ENCODE measurements at places on chromosomes 5 and 9.

- no peak for DNase-seq
These were observed 121.7 kb downstream of the NREP start for GRCh38 chr5:111635151-111635902.

DNA sequence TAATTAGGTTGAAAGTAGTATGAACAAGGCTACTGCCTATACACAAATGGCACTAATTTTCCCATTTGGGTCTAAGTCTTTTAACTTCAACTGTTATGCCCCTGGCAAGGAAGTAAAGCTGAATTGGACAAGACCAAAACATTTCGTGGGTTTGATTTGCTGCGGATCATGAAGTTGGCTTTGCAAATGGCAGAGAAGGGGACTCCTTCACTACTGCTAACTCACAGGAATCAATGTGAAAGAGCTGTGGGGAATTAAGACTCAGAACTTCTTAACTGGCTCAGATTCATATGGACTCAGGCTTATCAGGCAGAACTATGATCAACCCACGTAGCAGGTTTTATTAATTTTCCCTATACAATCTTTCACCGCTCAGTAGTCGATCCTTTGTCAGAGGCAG lies 73.8 kb upstream of the IFNE start:
- no peak for DNase-seq

- no peak for DNase-seq
These were observed 244.9 kb upstream of the KLF4 start for GRCh38 chr9:107734256-107735013.

- no peak for DNase-seq
These were observed 12.8 kb upstream of the FBXL7 start for GRCh38 chr5:15487228-15487627.

DNA sequence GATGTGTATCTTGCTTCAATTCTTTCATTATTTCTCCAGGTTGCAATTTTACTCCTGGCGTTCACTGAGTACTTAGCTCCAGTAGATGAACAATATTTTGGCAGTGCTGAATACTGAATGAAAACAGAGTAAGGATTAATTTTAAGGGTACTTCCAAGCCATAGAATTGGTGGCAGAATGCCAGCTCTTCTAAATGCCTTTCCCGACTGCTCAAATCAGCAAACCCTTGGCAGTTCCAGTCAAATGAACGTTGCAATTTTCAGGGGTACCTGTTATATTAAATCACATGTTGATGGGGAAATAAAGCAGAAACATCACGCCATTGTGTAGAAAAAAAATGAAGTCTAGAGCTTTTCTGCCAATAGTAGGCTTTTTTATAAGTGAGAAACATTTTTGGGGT lies 282.4 kb upstream of the RPS23 start:
- DNase-seq: no peak

- DNase-seq: no peak
These were observed 410.6 kb upstream of the DAB2 start for GRCh38 chr5:39835371-39835770.

DNA sequence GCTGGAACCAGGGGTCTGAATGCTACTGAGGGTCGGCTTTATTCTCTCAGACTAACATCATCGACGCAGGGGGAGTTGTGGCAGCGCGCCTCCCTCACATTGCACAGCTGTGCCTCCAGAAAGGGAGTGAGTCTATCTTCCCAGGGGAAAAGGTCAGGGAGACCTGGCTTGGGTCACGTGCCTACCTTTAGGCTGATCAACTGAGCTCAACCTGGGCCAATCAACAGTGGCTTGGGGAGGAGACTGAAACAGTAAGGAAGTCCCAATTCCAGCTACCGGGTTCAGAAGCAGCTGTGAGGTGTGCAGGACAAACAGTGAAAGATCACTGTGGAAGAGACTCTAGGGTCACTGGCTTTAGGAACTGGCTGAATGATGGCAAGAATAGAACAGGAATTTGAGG lies 14.3 kb downstream of the SNX30 start:
- DNase-seq: no peak

DNA sequence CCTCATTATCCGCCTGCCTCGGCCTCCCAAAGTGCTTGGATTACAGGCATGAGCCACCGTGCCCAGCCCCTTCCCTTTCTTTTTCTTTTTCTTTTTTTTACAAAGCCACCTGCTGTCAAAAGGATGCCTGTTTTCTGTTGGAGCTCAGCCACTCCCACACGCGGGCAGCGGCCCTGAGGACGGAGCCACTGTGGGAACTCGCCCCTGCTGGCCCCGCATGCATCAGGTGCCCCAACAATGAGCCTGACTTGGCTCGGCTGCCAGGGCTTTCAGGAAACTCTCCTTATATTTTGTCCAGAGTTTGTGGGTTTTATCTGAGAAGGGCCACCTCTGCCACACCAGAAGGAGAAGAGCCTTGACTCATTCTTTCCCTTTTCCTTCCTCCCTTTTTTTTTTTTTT lies 37.1 kb upstream of the LRRC14B start:
- DNase-seq: no peak

DNA sequence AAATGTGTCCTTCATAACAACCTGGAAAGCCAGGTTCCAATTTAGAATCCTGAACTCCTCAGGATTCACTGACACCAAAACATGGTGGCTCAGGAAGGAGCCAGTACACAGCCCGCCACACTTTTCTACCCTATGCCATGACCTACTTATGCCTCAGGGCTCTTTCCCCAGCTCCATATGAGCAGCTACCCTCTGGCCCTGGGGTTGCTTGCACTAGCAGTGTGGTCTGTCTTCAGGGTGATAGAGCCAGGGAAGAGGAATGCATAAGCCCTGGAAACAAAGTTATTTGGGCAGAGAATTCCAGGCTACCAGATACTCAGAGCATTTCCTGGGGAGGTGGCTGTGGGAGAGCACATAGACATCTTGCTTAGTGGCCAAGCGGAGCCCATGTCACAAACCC lies 15.0 kb upstream of the ECM2 start:
- no peak for DNase-seq

- peak; percentile 59 for DNase-seq
These were observed 181.7 kb downstream of the ERCC6L2 start for GRCh38 chr9:96057155-96057554.

DNA sequence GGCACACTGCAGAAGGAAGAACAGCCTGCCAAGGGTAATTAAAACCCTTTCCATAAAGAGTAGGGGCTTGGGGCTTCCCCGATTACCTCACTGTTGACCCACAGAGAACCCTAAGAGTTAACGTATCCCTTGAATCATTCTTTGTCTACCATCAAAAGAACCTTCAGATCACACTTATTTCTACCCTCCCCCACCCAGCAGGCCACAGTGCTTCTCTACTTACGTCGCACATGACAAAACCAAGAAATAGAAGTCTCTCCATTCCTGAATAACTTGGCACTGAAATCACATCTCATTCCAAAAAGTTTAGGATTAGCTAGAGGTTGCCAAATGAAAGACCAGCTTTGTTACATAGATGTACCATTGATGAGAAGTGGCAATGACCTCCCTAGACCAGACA lies 268.7 kb upstream of the GAS1 start:
- DNase-seq: no peak

DNA sequence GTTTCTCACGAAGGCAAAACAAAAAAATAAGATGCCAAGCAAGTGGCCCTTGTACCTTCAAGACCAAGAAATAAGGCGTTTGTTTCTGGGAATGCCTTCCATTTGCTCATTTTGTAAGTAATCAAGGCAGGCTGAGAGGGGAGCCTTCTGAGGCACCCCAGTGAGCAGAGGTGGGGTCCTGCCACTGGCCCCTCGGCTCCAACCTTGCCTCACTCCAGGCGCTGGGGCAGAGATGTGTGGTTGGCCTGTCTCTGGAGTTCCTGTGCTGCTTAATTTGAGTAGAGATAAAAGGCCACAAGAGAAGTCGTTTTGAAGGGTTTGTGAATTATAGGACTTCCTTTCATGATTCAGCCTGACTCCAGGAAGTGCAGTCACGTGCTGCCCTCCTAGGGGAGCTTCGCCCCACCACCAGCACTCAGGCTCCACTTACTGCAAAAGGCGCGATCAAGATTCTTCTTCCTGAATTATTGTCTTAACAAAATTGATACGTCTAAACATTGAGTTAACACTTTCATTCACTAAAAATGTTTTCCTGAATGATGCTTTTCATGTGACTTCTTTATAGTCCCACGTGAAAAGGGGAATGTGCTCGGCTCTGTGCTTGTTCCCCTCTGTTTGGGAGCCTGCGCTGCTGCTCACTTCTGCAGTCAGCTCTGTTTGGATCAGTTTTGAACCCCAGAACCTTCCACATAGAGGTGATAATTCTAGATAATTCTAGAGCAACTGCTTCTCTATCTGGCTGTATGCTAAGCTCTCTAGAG lies 13.7 kb downstream of the SYK start:
- peak; percentile 87 for DNase-seq

GRCh38 chr9:7756088-7756487 lies 43.5 kb downstream of the DMAC1 start:
- no peak for DNase-seq

GRCh38 chr9:99162759-99163364 lies 57.9 kb downstream of the TGFBR1 start:
- DNase-seq: peak; percentile 71

GRCh38 chr5:4058899-4059298 lies 463.3 kb downstream of the IRX1 start:
- DNase-seq: no peak

DNA sequence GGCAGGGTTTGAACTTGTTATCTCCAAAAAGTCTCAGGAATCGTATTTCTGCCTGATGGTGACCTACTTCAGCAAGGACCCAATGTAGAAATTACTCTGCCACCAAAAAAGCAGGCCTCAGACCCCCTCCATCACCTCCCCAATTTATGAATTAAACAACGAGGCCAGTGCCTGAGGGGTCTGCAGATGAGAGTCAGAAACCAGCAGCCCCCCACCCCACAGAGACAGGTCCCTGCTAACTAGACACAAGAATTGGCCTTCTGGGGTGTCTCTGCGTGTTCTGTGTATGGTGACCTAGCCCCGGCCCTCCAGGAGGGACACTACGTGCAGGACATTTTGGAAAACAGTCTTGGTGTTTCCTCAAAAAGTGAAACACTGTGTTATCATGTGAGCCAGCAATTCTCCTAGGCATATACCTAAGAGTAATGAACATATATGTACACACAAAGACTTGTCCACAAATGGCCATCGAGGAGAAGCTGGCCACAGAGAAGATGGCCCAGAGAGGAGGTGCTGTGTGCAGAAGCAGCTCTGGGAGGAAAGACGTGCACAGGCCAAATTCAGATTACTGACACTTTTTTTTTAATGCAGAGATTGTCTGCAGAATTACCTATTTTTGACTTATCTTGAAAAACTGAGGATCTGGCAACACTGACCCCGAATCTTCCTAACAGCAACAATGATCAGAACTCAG lies 93.8 kb downstream of the ADAMTS2 start:
- no peak for DNase-seq

DNA sequence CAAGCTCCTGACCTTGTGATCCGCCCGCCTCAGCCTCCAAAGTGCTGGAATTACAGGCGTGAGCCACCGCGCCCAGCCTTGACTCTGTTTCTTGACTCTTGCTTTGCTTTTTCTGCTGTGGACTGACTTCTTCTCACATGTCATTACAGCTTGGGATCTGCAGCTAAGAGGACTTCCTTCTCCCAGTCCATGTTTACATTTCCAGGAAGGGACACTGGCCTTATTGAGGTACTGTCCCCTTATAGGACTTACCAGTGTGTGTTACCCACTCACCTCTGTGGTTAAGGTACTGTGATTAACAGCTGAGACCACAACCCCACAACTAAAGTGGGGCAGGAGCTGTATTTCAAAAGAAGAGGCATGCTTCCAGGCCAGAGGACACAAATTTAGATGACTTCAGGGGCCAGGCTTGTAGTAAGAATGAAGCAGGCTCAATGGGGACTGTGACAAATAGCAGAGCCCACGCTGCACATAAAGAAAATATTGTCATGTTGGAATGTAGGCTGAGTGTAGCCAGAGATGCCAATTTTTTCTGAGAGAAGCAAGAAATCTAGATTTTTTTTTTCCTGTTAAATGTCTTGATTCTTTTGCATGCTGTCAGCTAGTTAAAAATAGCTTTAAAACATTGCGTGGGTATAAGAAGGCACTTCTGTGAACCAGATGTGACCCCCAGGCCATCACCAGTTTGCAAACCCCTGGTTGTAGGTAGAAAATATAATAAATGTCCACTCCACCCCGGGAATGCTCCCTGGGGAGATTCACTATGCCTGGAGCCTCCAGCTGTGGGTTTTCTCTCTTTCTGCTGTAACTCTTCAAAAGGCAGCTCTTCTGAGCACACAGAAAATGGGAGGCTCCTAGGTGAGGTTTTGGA lies 75.0 kb downstream of the PTPDC1 start:
- DNase-seq: no peak

GRCh38 chr9:82535432-82535998 lies 527.4 kb downstream of the RASEF start:
- DNase-seq: no peak

GRCh38 chr5:143147902-143148301 lies 255.6 kb downstream of the NR3C1 start:
- DNase-seq: no peak

DNA sequence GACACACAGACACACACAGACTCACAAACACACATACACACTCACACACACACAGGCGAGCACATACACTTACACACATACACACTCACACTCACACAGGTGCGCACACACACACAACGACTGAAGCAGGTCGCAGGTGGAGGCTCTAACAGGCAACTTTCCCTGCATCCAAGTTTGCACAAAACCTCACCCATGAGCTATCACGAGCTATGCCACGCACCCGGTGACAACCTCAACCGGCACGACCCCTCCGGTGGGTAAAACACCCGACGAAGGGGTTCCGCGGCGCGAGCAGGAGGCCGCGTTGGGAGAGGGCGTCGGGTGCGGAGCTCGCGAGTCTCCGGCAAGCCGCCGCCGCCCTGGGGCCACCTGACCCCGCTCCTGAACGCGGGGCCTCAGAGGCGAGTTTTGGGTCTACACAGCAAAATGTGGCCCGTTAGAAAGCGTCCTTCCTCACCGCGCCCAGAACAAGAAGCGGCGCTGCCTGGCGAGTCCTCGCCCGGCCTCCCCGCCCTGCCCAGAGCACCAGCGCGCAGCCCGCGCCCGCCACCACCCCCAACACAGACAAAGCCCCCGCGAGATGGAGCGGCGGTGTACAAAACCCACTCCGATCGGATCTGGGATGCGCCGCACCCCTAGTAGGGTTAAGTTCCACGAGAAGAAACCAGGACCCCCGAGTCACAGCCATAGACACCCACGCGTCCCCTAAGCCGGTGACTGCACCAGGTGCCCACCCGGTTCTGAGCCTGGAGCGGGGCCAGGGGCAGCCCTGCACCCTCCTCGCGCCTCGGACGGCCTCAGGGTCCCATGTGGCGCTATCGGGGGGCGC lies 665 bp downstream of the SLC6A3 start:
- DNase-seq: no peak

GRCh38 chr5:35082530-35082929 lies 34.8 kb upstream of the AGXT2 start:
- no peak for DNase-seq

GRCh38 chr9:90642570-90643539 lies at the start of gene DIRAS2:
TSS of gene DIRAS2 (minus strand) at chr9:90642824. CDS start at chr9:90613827, 28,997 bp downstream.
- DNase-seq: peak; percentile 35

- no peak for DNase-seq
These were observed 603.1 kb downstream of the EBF1 start for GRCh38 chr5:158496624-158497023.

GRCh38 chr9:24765025-24765756 lies 219.5 kb upstream of the IZUMO3 start:
- no peak for DNase-seq

GRCh38 chr5:69010476-69010875 lies 83.3 kb upstream of the SLC30A5 start:
- no peak for DNase-seq

Measured in hematopoietic multipotent progenitor cell treated with erythropoietin and hydrocortisone succinate and interleukin-3 and kit ligand, for 6 days (in vitro differentiated cells).